ENCODE measurements at places on chromosomes 11 and 22. TPM values are rescaled to one million over a fixed set of nuclear protein-coding genes. Genes with fewer than 3 reads are reported as not detected.
A peak's percentile ranks its signal among the peaks of the same experiment; 100 is the strongest.

- no peak overlapping the region for H3K4me3 ChIP-seq
- no peaks in the 10 kb centered on the region for H3K27me3 ChIP-seq
- no peaks in the 10 kb centered on the region for H3K36me3 ChIP-seq
- no peaks in the 10 kb centered on the region for H3K4me1 ChIP-seq
- peak; percentile 76 for DNase-seq
- H3K27ac ChIP-seq, result no peak overlapping the region
These were observed 9.2 kb upstream of the CBL start for GRCh38 chr11:119196833-119197483.

GRCh38 chr22:48207919-48208535 is 1445.6 kb downstream of the TBC1D22A start:
- H3K27me3 ChIP-seq, result no peaks in the 10 kb centered on the region
- DNase-seq, result no peak

DNA sequence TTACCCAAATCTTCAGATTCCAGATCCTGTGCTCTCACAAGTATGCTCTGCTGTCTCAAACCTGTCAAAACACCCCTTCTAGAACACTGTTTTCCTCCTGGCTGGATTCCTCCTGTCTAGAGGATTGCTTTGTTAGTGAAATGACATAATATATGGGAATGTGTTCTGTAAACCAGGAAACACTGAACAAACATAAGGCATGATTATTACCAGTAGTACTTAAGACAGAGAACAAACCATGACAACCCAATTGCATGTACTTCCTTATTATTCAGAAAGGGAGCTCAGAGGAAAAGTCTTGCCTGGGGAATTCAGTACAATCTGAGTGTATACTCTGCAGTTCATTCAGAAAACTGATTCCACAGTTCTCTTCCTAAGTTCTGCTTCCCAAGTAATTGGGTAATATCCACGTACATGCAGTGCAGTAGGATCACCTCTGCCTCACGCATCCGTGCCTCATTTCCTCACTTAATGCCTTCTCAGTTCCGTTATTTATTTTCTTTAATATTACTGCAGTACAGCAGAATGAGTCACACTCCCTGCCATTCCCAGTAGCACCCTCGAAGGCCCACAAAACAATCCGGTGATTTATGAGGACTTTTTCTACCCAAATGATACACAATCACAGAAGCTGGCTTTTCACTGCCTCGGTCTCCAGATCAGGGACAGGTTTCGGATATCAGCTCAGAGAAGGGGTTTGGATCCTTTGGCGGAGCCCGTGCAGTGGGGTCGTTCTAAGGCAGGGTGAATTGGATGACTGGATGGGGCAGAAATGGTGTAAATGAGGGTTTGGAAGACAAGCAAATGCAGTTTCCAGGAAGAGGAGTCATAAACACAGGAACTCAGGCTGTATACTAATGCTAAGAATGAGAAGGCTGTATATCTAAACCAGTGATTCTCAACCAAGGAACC is 896.9 kb downstream of the KCNA4 start:
- no peaks in the 10 kb centered on the region for H3K4me1 ChIP-seq
- no peak for DNase-seq
- H3K4me3 ChIP-seq, result no peak overlapping the region
- H3K27ac ChIP-seq, result no peak overlapping the region
- no peaks in the 10 kb centered on the region for H3K27me3 ChIP-seq

DNA sequence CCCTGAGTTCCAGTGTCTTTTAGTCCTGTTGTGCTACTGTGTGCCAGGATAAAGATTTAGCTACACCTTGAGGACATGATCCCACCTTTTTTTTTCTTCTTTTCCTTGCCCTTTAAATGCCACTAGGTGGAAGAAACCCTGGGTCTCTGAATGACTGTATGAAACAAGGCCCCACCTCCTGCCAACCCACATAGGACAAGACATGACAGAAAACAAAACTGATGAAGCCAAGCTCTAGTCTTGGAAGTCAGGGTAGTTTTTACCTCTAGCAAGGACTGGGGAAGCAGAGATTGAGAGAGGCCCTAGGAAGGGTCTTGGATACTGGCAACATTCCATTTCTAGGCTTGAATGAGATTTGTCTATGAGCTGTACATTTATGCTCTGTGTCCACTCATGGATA is 410.7 kb downstream of the MIAT start:
- no peak overlapping the region for H3K27ac ChIP-seq
- H3K4me3 ChIP-seq, result no peak overlapping the region
- H3K27me3 ChIP-seq, result no peaks in the 10 kb centered on the region
- DNase-seq, result no peak
- H3K36me3 ChIP-seq, result no peaks in the 10 kb centered on the region
- no peaks in the 10 kb centered on the region for H3K4me1 ChIP-seq

- no peaks in the 10 kb centered on the region for H3K27me3 ChIP-seq
- no peaks in the 10 kb centered on the region for H3K4me1 ChIP-seq
- no peaks in the 10 kb centered on the region for H3K36me3 ChIP-seq
- DNase-seq, result no peak
These were observed 143.0 kb upstream of the ARHGAP20 start for GRCh38 chr11:110855191-110855590.

EIF3D gene
- 191 TPM for polyA plus RNA-seq

Measured in CD4-positive, alpha-beta memory T cell (primary cell).